Uterus (tissue), 4 donors: ENCODE measurements at places on chromosomes 5 and 9. TPM values are rescaled to one million over a fixed set of nuclear protein-coding genes. Genes with fewer than 3 reads are reported as not detected.

DNA sequence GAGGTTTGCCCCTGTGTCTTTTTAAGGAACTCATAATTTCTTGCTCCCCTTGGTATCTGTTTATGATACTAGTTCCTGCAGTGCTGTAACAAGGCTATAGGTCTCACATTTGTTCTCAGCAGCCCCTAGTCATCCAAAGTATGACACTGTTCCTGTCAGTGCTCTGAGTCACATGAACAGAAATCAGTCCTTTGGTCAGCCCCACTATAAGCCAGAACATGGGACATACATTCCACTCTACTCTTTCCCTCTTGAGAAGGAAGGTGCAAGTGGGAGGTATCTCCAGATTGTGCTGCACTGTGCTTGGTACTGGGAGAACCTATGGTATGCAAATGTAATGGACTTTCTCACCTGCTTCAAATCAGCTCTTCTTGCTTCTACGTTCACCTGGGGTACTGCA lies 87.0 kb downstream of the IARS1 start:
- no peak overlapping the region for H3K4me3 ChIP-seq
- H3K27ac ChIP-seq: no peak overlapping the region
- no peaks in the 10 kb centered on the region for H3K27me3 ChIP-seq
- no peaks in the 10 kb centered on the region for H3K36me3 ChIP-seq
- H3K4me1 ChIP-seq: no peaks in the 10 kb centered on the region

- H3K36me3 ChIP-seq: no peaks in the 10 kb centered on the region
- no peak overlapping the region for H3K27ac ChIP-seq
- H3K27me3 ChIP-seq: no peaks in the 10 kb centered on the region
- H3K4me3 ChIP-seq: no peak overlapping the region
- no peak for DNase-seq
- H3K4me1 ChIP-seq: no peaks in the 10 kb centered on the region
Observed at GRCh38 chr9:79817438-79818004, 245.8 kb downstream of the TLE4 start.

DNA sequence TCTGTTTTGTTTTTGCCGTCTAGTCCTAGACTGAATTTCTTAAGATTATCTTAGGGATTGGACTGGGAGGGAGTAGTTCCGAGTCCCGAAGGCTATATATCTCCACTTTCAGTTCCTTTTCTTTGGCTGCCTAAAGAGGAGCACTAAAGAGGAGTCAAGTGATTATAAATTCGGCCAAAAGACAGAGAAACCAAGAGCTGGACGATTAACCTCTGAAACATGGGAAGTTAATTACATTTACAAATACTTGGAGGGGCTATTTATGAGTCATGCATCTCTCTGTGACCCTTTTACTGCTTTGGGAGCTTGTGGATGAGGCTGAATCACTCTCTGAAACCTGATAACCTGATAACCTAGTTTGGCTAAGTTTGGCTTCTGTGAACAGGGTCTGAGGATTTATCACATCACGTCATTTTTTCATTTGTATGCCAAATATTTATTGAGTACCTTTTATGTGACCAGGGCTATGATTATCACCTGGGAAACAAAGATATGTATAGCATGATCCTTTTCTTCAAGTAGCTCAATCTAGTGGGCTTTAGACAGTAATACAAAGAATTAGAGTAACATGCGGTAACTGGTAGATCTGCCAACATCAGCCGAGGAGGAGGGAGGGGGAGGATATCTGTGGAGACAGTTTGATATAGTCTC lies 180.9 kb downstream of the CD180 start:
- peaks cover 5% of the 10 kb centered on the region for H3K4me1 ChIP-seq
- H3K4me3 ChIP-seq: peak overlapping the region; percentile 25
- no peaks in the 10 kb centered on the region for H3K27me3 ChIP-seq
- H3K36me3 ChIP-seq: no peaks in the 10 kb centered on the region
- H3K27ac ChIP-seq: peak overlapping the region; percentile 74

GRCh38 chr9:125745018-125745417 lies 2.2 kb upstream of the PBX3 start:
- no peaks in the 10 kb centered on the region for H3K36me3 ChIP-seq
- no peak for DNase-seq
- no peaks in the 10 kb centered on the region for H3K27me3 ChIP-seq
- no peaks in the 10 kb centered on the region for H3K4me1 ChIP-seq

DNA sequence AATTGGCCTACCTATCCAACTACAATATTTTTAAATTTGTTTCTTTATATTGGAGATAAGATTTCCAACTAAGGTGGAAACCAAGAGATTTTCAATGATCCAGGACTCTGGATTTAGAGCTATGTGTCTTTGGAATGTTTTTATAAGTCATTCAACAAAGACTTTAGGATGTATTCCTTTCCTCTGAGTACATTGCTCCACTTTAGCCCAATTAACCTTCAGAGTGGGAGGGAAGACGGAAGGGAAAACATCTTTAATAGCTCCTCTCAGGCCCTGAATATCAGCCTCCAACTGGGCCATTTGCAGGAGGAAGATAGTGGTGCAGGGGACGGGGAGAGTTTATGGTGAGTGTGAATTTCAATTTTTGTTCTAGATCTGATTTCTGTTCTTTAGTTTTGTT lies 239.2 kb downstream of the PIK3R1 start:
- H3K27me3 ChIP-seq: no peaks in the 10 kb centered on the region
- DNase-seq: no peak
- no peaks in the 10 kb centered on the region for H3K36me3 ChIP-seq
- no peaks in the 10 kb centered on the region for H3K4me1 ChIP-seq

DNA sequence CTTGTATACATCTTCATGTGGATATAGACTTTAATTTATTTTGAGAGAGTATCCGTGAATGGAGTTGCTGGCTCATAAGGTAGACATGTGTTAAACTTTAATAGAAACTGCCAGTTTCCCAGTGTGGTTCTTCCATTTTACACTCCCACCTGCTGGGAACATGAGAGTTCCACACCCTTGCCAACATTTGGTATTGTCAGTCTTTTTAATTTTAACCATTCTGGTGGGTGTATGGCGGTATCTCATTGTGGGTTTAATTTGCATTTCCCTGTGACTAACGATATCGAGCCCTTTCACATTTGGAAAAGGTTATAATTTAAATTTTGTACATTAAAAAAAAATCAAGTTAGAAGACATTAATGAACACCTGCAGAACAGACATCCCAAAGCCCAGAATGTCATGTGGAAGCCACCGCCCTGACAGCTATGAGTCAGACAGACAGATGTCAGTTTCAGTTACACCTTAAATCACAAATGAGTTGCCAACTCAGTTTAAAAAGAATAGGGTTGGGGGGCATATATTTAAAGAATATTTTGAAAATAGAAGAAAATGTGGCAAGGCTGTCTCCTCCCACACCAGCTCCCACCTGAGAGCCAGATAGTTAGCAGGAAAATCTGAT lies 36.9 kb downstream of the ANKRD33B start:
- no peaks in the 10 kb centered on the region for H3K36me3 ChIP-seq
- no peak overlapping the region for H3K4me3 ChIP-seq
- H3K27ac ChIP-seq: peak overlapping the region; percentile 82
- no peak for DNase-seq
- H3K4me1 ChIP-seq: peaks cover 6% of the 10 kb centered on the region

The IFNA16 gene
- total RNA-seq: not detected

The CCIN gene
- total RNA-seq: 0.26 TPM

The OTULINL gene
- total RNA-seq: 16.1 TPM

The TRAF2 gene
- 22.1 TPM for total RNA-seq

The ANAPC2 gene
- total RNA-seq: 65.6 TPM
